ENCODE measurements at places on chromosomes 6 and 20. TPM values are rescaled to one million over a fixed set of nuclear protein-coding genes. Genes with fewer than 3 reads are reported as not detected.

The SUN5 gene
- total RNA-seq = not detected

The MAFB gene
- total RNA-seq = 3.5 TPM

The TREML1 gene
- not detected for total RNA-seq

The HLA-DRB1 gene
- total RNA-seq = 4.0 TPM

The IMPG1 gene
- not detected for total RNA-seq

The WFDC12 gene
- total RNA-seq = not detected

The TRDN gene
- total RNA-seq = not detected

The PHACTR3 gene
- 0.14 TPM for total RNA-seq

The SNPH gene
- total RNA-seq = 7.1 TPM

The GABRR2 gene
- total RNA-seq = not detected

The CRIP3 gene
- total RNA-seq = 0.67 TPM

The ASIP gene
- not detected for total RNA-seq

The GSTA3 gene
- total RNA-seq = not detected

The UST gene
- 5.2 TPM for total RNA-seq

The EPPIN gene
- total RNA-seq = not detected

The PGC gene
- total RNA-seq = not detected

The MDFI gene
- total RNA-seq = 99.6 TPM

The ATP6V1G2 gene
- 0.67 TPM for total RNA-seq

The BANF2 gene
- total RNA-seq = not detected

The UNC5CL gene
- total RNA-seq = 1.8 TPM

The TRIM10 gene
- not detected for total RNA-seq

The MCHR2 gene
- total RNA-seq = not detected

The HMGA1 gene
- total RNA-seq = 1,220 TPM

The RGS19 gene
- total RNA-seq = 14.1 TPM

The MARCKS gene
- 112 TPM for total RNA-seq

The SAMD10 gene
- 9.6 TPM for total RNA-seq

The RGS17 gene
- 11.2 TPM for total RNA-seq

The BPI gene
- total RNA-seq = not detected

The GPR6 gene
- not detected for total RNA-seq

The APCDD1L gene
- 5.1 TPM for total RNA-seq

The C20orf144 gene
- not detected for total RNA-seq

The ME1 gene
- total RNA-seq = 13.8 TPM

The CPXM1 gene
- total RNA-seq = 68.7 TPM

The CCR6 gene
- 0.41 TPM for total RNA-seq

The GMNN gene
- 19.8 TPM for total RNA-seq

The C6orf118 gene
- 0.04 TPM for total RNA-seq

The TRAPPC3L gene
- total RNA-seq = not detected

The VSX1 gene
- total RNA-seq = not detected

The HCRTR2 gene
- not detected for total RNA-seq

The ZNF343 gene
- 6.2 TPM for total RNA-seq

The NRSN2 gene
- total RNA-seq = 36.9 TPM

The GMPR gene
- 0.96 TPM for total RNA-seq

The SUMO4 gene
- total RNA-seq = not detected

The VSTM2L gene
- 0.46 TPM for total RNA-seq
